ENCODE measurements at places on chromosomes 3 and 15.

GRCh38 chr3:112379020-112379690 is 46.2 kb downstream of the CD200 start:
- DNase-seq: no peak

DNA sequence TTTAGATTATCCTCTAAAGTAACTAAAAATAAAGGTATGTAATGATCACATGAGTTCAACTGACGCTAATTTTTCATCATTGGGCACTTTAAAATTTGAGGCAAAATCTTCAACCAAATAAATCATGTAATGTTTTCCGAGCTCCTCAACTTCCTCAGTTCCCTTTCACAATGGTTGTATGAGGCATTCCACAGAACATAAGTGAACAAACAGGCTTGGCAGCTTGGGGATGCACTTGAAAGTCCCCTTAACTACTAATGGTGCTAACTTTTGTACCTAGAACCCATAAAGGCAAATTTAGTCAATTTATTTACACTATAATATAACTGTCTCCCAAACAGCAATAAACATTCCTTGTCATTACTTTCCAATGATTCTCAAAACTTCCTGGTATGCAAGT is 1137.9 kb downstream of the ROBO2 start:
- DNase-seq: no peak

DNA sequence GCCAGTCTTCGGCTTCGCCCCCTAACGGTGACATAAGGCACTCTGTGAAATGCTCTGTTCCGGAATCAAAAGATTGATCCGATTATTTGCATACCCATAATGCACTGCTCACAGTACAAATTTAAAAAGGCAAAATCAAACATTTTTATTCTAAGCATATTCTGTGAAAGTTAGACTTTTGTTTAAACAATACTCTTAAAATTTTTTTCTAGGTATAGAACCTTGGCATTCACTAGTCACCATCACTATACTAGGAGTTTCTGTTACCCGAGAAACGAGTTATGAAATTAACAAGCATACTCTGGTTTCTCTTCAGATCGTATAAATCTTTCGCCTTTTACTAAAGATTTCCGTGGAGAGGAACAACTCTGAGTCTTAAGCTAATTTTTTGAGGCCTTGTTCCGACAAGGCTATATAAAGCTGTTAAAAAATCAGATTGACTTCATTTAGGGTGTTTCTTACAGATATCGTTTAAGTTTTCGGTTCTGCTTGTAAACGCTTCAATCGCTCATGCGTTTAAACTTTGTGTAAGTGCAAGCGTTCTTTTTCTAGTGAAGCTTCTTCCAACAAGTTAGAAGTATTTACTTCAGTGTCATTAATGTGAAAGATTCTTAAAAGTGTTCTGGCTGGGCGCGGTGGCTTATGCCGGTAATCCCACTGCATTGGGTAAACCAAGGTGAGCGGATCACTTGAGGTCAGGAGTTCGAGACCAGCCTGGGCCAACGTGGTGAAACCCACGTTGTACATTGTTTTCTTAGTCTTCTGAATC is at the start of gene RNU5B-1:
TSS of gene RNU5B-1 (plus strand) at position 297 of the 769 bp plus-strand sequence.
- peak; percentile 75 for DNase-seq

- DNase-seq: no peak
Observed at GRCh38 chr3:125316949-125317348, 58.2 kb downstream of the ZNF148 start.

DNA sequence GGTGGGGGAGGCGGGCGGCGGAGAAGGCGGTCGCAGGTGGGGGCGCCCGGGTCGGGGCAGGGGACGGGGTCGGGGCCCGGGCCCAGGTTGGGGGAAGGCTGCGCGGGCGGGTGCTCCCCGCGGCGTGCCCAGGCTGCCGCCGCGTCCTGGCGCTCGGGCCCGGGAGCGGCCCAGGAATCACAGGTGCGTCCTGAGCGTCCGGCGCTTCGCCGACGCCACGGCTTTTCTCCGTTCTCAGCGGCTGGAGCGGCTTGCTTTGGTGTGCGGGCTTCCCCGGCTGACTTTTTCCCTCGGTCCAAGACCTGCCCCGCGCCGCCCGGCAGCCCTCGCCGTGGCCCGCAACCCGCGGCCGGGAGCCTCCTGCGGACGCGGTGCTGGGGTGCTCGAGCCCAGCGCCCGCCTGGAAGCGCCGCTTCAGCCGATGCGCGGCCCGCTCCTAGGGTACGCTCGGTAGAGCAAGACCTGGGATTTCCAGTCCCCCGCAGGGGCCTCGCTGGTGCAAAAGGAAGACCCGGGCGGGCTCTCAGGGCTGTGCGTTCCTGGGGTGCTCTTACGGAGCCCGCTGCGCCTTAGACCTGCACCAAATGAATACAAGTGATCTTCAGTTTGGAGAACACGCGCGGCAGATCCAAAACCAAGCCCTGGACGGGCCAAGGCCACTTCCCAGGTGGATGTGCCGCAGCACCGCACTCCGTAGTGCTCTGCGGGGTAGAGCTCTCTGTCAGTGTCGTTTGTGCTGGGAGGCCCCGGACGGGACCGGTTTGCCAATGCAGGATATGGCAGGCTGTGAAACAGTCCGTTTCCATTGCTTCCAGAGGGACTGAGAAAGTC is 639 bp downstream of the NIPA1 start:
- DNase-seq: no peak

DNA sequence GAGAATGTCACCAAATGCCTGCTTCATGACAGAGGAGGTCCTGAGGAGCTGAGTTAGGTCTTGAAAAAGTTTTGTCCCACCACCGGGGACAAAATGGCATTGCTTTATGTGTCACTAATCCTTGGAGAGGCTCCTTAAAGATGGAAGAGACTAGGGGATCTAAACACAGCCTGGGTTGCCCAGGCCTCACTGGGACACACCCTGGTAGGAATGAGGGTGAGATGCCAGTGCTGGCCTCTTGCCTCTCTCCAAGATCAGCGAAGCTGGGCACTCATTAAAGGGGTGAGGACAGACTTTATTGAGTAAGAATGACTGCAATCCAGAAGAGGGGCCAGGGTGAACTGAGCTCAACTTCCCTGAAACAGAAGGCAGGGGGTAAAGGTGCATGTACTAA is 58.5 kb upstream of the KLF13 start:
- DNase-seq: no peak

- DNase-seq: no peak
Observed at GRCh38 chr15:78925076-78925624, 19.7 kb downstream of the CTSH start.

GRCh38 chr3:49183873-49184272 is 12.5 kb downstream of the KLHDC8B start:
- no peak for DNase-seq

DNA sequence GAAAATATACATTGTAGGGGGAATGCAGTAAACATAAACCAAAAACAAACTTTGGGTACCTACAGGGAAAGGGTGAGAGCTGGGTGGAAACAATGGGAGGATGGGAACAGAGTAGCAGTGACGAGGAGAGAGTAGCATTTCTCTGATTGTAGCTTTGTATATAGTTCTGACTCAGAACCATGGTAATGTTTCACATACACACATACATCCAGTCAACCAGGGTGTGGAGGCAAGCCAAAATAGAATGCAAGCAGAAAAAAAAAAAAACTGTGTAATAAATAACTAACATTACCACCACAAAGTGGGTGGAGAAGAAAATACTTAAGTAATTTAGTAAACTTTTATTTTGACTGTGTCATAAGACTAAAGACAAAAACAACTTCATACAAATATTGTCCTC is 27.2 kb downstream of the BCL2A1 start:
- no peak for DNase-seq

DNA sequence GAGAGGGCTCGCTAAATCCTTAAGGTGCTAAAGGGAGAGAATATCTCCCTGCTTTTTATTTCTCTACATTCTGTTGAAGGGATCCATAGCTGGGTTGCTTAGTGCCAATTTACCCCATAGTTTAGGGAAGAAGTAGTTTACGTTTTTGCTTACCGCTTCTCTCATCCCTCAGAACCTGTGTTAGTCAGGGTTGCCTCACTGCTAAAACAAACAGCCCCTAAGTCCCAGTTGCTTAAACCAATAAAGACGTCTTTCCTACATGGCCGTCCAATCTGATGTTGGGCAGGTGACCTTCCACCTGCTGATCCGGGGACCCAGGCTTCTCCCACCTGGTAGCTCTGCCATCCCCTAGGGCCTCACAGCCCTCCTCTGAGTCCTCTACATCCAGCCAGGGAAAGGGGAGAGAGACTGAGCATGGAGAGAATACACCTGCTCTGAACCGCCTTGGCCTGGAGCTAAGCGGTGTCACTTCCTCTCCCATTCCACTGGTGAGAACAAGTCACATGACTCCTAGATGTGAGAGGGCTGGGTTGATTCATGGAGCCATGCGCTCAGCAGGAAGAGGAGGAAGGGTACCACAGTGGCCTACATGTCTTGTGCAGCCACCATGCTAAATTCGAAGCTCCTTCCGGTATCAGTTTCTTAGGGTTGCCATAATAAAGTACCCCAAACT is 26.3 kb downstream of the DNASE1L3 start:
- DNase-seq: no peak

- DNase-seq: no peak
Observed at GRCh38 chr3:4044619-4045018, 245.4 kb downstream of the LRRN1 start.

DNA sequence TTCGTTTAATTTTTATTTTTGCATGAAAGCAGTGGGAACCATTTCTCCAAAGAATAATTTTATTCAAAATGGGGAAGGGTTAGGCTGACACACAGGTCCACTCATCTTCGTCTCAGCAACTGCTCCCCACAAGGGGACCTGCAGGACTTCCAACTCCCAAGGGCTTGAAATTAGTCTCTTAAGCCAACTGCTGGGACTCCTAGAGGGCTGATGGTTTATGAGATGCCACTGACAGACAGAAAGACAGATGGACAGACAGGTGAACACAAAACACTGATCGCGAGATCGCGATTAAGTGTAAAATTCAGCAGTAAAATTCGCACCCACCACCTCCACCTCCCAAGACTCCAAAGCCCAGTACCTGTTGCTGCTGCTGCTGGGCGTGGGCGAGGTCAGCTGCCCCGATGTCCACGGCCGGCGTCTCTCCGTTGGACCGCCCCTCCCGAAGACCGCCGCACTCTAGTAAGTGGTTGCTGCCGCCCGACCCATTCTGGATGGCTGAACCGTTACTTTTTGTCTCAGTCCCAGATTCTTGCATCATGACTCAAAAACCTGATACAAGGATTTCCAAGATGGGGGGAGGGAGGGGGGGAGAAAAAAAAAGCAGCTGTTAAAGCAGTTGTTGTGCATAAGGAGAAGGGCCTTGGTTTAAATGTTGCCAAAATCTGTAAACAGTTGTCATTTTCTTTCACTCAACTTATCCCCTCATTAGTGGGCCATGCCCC is 385.5 kb downstream of the FOXP1 start:
- DNase-seq: no peak

Measured in COLO829 (cell line).